ENCODE measurements at places on chromosomes 4 and X.

GRCh38 chr4:102625232-102625930 is 124.2 kb downstream of the NFKB1 start:
- peak; percentile 38 for DNase-seq

GRCh38 chr4:35649778-35650177 is 594.5 kb downstream of the ARAP2 start:
- no peak for DNase-seq

DNA sequence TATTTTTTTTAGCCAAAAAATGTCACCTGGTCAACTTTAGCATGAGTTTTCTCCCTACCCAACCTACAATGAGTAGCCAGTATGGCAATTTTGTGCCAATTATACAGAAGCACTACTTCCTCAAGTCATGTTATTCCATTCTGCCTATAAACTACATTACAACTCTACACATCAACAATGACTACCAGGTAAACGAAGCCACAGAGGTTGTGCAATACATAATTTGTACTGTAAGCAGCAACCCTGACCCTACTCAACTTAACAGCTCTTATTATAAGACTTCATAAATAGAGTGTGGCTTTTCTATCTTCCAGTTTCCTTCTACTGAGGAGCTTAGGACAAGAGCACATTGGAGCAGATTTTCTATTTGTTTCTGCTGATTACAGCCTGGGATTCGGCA is 160.5 kb downstream of the HS3ST1 start:
- no peak for DNase-seq

DNA sequence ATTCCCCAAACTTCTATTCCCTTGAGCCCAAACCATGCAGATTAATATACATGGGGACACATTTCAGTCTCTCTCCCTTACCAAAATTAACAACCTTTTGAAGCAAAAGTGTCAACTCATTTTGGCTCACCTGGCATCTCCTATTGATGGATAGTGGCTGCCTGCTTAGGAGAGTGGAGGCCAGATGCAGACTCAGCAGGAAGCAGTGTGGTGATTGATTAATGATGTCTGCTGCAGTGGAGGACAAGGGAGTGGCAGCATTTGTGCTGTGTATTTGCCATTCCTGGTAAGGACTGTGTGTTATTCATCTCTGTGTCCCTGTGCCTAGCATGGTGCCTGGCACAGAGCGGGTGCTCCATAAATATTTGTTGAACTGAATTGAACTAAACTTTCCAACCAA is 590.1 kb downstream of the RAB28 start:
- DNase-seq = no peak

DNA sequence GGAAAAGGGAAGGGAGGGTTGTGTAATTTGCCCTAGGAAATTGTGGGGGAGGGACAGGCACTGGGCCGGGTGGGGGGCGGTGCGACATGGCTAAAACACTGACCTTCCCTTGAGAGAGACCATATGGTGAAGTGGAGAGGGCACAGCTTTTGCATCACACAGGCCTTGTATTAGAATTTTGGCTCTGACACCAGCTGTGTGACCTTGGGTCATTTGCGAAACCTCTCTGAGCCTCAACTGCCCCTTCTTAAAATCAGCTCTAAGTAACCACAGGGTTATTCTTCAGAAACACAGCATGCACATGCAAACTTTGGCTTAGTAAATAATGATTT is 25.8 kb downstream of the PDGFRA start:
- DNase-seq = no peak

DNA sequence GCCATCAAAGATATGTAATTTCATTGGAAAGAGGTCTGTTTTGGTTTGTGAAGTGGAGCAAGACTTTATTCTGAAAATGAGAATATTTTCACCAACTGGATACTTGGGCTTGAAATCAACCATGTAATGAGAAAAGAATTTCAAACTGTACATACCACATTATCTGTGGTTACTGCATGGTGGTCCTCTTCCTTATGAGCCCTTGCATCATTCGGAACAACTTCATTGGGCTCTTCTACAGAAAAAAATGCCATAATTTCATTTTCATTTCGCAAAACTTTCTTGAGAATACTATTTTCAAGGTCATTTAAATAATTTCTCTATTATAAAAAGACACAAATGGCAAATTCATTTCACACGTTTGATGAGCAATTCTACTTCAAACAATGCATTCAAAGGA is 148.6 kb upstream of the RPS6KA6 start:
- no peak for DNase-seq

DNA sequence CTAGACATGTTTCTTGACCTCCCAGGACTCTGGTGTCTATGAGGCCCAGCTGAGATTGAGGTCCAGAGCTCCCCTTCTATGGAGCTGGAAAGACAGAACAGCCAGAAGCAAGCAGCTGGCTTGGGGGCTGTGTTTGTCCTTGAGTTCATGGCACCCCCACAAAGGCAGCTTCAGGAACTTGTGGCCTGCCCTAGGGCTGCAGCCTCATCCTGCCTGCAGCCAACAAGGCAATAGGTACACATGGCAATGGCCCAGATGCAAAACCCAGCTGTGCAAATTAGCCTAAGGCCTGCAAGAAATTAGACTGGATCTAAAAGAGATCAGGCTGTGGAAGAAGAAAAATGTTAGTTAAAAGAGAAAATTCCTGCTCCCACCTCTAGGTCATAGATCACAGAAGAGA is 131.7 kb upstream of the NALF2 start:
- DNase-seq = no peak

DNA sequence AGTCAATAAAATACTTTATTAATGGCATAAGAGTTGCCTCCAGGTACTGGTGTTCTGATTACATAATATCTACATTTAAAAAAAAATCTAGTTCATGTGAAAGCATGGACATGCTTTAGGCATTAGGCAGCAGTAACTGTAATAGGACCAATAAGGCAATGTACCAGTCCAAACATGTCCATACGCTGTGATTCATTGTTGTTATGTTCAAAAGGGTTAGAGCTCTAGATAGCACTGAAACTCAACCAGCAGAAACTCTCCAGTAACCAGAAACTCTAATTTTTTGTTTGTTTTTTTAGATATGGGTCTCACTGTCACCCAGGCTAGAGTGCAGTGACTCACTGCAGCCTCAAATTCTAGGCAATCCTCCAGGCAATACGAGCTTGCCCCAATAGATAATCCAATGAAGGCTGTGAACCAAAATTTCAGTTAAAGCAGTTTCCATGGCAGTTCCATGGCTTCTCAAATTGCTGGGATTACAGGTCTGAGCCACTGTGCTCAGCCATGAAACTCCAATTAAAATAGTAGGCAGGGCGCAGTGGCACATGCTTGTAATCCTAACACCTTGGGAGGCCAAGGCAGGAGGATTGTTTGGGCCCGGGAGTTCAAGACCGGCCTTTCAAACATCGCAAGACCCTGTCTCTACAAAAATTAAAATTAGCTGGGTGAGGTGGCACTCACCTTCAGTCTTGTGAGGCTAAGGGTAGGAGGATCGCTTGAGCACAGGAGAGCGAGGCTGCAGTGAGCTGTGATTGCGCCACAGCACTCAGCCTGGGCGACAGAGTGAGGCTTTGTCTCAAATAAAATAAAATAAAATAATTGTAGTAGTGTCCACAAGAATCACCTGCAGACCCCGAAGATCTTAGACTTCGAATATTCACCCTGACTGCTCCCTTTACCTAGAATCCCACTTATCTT is 36.3 kb downstream of the MGARP start:
- DNase-seq = peak; percentile 85

GRCh38 chr4:152189451-152190179 is 346.3 kb downstream of the FBXW7 start:
- no peak for DNase-seq

- no peak for DNase-seq
These were observed 378.6 kb upstream of the ANXA10 start for GRCh38 chr4:167713756-167714155.

- DNase-seq = no peak
These were observed 15.8 kb upstream of the GRIA2 start for GRCh38 chr4:157204634-157205244.

DNA sequence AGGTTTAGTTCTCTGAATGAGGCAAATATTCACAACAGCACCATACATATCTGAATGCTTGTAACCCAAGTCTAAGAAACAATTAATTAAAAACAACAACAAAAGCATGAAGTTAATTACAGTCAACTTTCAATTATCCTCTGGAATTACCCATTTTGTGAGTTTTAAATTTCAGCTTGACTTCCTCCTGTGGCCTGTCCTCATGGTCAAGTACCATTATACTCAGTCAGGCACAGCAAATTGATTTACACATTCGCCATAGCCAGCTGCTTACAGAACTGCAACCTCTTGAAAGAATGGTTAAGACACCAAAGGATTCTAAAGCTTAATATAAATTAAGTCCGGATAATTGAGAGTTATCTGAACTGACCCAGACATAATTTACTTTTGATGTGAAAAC is 306.5 kb downstream of the CAMK2D start:
- DNase-seq = no peak

DNA sequence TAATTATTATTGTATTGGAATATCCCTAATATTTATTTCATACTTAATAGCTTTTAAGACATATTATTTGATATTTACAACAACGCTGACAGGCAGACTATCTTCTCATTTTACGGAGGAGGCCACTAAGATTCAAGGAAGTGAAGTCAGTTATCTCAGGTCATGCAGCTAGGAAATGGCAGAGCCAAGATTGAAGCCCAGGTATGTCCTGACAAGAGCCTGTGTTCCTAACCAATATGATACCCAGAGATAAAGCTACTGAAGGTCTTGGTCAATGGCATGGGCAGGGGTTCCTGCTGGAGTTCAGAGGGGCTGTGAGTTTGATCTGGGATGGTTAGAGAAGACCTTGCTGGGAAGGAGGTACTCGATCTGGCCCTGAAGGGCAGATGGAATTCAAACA is 47.1 kb downstream of the ARHGEF6 start:
- DNase-seq = no peak

GRCh38 chr4:77092975-77093374 is 17.2 kb upstream of the CCNI start:
- peak; percentile 72 for DNase-seq

DNA sequence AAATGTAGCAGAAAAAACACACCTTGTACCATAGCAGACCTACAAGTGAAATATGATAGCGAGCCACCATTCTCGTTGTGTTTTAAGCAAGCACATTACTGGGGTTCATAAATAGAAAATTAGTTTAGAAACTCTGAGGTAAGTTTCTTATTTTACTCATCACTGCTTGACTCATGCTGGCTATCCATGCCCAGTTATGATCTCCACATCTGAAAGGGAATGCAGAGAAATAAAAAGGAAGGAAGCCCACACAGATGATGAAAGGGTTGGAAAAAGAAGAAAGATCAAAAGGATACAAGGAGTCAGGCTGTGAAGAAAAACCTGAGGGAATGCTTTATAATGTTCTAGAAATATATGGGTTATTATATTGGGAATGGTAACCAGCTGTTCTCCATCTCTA is 54.5 kb downstream of the CAMK2D start:
- DNase-seq = peak; percentile 45

- no peak for DNase-seq
These were observed 22.8 kb downstream of the NDST4 start for GRCh38 chr4:115090483-115091075.

DNA sequence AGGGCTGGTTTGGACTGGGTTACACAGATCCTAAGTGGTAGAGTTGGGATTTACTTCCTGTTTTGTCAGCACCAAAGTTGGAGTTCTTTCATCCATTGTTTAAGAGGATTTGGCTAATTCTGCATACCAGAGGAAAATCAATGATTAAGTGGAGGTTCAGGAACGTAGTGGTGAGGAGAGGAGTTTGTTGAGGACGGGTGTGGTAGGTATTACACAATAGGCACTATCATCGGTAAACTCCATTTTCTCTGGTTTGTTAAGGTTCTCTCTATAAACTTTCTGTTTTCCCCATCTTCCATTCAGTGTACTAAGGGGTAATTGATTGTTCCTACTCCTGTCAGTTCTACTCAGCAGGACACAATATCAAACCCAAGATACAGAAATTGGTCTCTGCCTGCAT is 107.5 kb upstream of the VCX2 start:
- no peak for DNase-seq

DNA sequence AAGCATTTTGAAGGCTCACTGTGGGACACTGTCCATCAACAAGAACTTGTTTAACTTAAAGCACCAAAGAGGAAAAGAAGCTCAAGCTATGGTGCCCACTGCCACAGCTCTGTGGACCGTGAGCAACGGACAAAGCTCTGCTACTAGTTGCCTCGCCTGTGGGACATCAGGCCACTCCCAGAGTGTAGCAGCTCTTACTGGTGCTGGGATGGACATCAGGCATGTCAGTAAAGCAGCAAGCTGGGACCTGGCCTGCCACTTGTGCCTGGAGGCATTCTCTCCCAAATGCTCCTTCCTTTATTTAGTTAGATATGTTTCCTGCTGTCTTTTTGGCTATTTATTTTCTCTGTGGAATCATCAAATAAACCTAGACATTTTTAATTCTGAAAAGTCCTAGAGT is 46.7 kb downstream of the TMEM154 start:
- no peak for DNase-seq

DNA sequence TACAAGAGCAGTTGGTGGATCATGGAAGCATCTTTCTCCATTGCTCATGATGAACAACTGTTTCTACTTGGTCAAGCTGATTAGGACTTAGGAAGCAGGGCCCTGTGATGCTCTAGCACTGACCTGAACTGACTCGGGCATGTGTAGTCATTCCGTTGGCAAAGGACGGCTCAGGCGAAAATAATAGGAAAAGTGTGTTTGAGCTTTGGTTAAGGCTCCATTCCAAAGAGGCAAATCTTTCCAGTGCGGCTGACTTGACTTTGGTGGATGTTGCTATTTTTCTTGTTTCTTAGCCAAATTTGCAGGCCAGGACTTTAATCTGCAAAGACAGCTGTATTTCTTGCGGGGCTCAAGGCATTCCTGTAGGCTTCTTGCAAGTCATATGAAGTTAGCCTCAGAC is 39.5 kb downstream of the ZNF518B start:
- DNase-seq = no peak

DNA sequence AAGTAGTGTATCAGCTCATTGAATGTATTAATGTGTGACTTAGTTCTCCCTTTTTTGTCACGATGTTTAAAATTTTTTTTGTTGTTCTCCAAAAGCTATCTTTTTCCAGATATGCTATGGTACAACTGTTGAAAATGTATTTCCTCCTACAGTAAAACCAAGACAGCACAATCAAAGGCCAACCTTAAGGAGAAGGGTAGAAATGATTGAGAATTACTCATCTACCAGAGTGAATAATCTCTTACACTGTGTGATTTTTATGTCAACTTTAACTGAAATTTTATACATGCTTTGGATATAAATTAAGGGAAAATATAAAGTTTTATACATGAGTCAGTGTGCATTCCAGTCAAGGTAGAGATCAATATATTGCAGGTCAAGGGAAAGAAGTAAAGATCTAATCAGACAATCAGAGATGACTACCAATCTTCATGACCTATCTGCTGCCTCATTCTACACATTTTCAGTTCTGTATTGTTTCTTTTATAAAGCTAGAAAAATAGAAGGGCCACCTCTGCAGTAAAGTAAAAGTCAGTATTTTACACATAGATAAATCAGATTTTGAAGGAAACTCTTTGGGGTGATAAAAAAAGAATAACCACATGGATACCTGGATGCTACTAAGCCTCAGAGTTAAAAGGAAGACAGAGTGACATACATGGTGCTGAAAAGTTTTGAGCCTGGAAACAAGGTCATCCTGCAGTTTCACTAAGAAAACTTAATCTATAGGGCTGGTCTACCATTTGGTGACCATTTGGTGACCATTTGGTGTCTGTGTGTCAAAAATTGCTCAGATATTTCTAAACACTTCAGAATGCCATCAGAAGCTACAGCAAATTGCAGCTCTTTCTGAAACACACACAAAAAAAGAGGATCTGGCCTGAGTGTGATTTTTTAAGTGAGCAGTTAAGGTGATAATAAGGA is 1.6 kb downstream of the FAM13A start:
- no peak for DNase-seq

- DNase-seq = no peak
These were observed 7.9 kb upstream of the ATRX start for GRCh38 chrX:77793946-77794345.

Measured in NCI-H226 (cell line).